T-cell (primary cell): ENCODE measurements at places on chromosomes 2 and 18.

DNA sequence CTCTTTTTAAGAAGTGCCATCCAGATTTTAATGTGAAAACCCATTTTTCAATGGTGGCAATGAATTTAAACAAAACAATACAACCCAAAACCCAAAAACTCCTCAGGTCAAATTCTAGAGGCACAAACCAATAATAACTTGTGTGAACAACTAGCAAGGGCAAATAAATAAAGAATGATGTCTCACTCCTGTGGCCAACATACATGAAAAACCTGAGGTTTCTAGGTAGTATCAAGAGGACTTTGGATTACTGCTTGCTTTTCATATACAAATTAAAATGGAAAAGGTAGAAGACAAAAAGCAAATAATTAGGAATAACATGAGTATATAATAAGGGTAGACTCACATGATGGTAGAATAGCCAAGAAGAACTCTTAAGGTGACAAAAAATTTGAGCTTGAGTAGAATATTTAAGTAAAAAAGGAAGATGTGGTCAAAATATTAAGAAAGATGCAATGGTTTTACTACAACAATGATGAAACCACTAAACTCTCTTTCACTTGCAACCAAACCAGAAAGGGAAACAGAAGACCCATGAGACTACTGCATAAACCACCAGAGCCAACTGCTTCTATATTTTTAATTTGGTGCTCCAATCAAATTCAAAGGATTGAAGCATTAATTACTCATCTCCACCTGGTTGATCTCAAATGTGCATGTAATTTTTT lies 53.5 kb downstream of the DARS1 start:
- no peak for DNase-seq

GRCh38 chr2:191212119-191212518 lies 33.1 kb upstream of the MYO1B start:
- no peak for DNase-seq

GRCh38 chr2:233199870-233200269 lies 51.6 kb upstream of the ATG16L1 start:
- DNase-seq: no peak

GRCh38 chr2:227876300-227876801 lies 4.9 kb downstream of the DAW1 start:
- no peak for DNase-seq

DNA sequence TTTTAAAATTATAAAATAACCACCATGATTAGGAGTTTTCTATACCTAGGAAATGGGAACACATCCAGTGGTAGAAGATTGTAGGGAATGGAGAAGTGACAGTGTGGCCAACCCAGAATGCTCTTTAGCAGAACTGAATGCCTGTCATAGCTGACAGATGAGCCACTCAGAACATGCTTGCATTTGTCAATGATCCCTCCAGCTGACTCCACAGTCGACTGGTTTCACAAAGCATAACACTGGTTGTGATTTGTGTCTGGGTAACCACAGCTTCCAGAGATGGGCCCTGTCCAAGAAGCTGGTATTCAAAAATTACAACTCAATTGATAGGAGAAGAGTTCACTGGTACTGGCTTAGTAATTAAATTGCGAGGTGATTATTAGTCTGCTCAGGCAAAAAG lies 9.0 kb upstream of the CTIF start:
- no peak for DNase-seq

DNA sequence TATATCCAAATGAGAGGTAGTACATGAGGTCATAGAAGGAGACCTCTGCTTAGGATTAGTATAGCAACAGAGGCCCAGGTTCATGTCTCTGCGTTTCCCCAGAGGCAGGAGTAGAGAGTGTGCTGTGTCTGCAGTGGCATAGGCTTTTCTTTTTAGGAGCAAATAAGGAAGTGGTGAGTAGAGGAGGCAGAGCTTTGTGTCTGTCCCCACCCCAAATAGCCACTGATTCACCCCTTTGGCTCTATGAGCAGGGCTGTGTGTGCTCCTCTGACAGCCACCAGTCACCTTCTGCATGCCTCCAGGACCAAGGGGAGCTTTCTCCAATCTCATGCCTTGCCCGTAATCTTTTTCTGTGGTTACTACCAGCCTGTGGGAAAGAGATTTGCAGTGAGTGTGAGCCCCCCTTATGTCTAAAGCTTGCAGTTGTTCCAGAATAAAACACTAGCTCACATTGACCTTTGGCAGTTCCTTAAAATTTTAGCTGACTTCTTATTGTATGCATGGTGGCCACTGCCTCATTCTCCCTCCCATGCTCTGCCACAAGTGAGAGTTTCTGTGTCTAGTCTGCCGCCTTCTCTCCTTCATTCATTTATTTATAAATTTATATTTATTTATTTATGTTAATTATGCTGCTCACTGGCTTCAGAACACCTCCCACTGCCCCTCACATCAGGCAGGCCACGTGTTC lies 23.5 kb upstream of the ELAC1 start:
- DNase-seq: no peak
